ENCODE measurements at places on chromosomes 6 and 20.
A peak's percentile ranks its signal among the peaks of the same experiment; 100 is the strongest.

- no peak for DNase-seq
Observed at GRCh38 chr6:133644892-133645619, 243.9 kb upstream of the TCF21 start.

DNA sequence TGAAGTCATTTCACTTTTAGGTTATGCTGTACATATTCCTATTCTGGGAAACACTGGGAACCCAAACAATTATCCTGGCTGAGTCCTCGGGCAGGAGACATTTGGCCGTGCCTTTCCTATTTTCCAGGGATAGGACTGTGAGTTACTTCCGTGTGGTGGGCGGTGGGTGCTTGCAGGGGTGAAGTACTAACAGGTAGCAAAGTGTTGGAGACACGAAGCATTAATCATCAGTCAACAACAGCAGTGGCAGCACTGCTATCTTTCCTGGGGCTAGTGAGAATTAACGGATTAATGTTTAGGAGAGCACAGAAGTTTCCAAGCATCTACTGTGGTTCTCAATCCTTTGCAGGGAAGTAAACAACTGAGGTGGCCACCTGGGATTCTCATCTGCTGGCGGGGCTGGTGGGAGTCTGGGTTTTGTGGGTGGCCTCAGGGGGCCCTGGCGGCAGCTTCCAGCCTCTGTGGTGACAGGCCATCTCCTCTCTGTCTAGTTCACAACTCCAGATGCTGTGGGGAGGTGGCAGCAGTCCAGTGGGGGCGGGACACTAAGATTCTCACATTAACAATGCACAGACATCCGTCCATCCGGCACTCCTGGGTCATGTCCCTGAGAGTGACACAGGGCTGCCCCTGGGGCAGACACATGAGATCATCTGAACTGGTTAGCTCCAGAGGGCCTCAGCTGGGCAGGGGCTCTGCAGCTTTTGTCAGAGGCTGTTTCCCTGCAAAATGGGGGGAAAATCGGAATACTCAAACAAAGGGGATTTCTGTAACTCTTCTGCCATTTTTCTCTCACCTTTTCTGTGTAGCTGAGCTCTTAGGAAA lies 90.9 kb downstream of the GJA10 start:
- peak; percentile 61 for DNase-seq

- no peak for DNase-seq
Observed at GRCh38 chr6:129653746-129654145, 56.2 kb downstream of the ARHGAP18 start.

DNA sequence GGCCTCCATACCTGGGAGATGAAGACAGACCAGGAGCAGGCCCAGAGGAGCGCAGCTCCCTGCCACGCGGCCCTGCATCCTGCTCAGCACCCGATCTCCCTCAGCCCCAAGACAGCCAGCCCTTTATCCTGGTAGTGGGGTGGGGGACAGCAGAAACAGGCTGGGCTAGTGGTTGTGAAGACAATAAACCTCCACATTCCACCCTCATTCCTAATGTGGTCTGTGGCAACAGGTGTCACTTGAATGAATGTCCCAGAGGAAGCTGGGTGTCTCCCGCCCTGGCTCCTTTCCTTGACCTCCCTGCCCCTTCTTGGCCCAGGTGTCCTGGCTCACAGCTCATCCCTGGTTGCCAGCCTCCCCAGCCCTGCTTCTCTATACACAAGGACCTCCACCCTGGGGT lies at the start of gene C6orf15:
Gene C6orf15, minus strand, starts transcription at position 98 of the 400 bp plus-strand sequence. Its CDS starts 20 bp downstream, at position 78.
- DNase-seq: no peak

DNA sequence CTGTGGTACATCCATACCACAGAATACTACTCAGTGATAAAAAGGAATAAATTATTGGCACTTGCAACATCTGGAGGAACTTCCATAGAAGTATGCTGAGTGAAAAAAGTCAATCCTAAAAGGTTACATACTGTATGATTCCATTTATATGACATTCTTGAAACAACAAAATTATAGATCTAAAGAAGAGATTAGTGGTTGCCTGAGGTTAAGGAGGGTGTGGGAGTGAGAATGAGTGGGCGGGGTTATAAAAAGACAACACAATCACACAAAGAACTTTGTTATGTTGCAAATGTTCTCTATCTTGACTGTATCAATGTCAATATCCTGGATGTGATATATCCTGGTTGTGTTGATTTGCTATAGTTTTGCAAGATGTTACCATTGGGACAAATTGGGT lies 21.2 kb downstream of the SNRPB start:
- DNase-seq: no peak

GRCh38 chr6:37429352-37429750 lies 3.7 kb upstream of the CMTR1 start:
- no peak for DNase-seq

GRCh38 chr20:61762167-61762710 lies 303.4 kb downstream of the TAF4 start:
- no peak for DNase-seq

GRCh38 chr6:27468334-27468733 lies 4.6 kb downstream of the ZNF184 start:
- DNase-seq: no peak

GRCh38 chr6:18363746-18364145 lies 23.4 kb upstream of the RNF144B start:
- DNase-seq: no peak

DNA sequence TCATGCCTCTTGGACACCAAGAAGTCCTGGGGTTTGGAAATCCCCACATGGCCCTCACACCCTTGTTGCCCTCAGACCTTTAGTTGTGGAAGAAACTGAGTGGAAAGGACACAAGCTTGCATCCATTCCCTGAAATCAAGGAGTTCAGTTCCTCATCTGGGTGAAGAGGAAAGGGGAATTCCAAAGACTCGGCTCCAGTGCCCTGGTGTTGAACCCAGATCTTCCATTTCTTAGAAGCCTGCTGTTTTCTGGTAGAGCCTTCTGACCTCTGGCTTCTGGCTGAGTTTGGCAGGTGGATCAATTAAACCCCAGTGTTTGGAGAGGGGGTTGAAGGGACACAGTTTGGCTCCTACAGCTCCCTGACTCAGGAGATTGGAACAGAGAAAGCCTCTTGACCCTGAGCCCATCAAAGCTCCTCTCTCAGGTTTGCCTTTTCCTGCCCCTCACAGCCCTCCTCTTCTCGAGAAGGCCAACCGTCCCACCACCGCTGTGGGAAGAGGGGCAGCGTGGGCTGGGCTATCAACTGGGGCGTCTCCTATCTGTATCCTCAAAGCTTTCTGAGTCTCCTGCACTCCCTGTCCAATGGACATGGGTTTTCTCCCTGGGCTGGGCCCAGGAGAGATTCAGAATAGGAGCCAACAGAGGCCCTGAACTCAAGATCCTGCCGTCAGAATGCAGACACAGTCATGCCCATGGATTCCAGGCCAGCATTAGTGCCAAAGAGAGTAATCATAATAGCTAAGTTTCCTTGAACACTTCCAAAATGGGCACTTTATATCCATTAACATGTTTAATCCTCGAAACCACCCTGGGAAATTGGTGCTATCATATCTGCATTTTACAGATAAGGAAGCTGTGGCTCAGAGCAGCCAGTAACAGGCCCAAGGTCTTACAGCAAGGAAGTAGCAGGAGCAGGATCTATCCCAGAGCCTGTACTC lies 146.2 kb downstream of the VEGFA start:
- DNase-seq: no peak

DNA sequence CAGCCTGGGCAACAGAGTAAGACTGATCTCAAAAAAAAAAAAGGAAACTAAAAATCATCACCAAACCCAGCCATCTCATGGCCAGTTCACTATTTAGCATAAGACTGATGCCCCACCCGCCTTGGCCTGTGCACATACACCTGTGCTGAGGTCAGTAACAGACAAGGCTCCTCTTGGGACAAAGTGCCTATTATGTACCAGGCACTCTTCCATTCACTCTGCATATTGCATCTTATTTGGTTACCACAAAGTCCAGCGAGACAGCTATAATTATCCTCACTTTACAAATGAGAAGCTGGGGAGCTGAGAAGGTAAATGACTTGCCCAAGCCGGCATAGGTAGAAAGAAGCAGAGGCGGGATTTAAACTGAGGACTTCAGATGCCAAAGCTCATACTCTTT lies 3.8 kb downstream of the PTPRT start:
- no peak for DNase-seq

- no peak for DNase-seq
Observed at GRCh38 chr20:46852313-46852712, 42.3 kb upstream of the EYA2 start.

DNA sequence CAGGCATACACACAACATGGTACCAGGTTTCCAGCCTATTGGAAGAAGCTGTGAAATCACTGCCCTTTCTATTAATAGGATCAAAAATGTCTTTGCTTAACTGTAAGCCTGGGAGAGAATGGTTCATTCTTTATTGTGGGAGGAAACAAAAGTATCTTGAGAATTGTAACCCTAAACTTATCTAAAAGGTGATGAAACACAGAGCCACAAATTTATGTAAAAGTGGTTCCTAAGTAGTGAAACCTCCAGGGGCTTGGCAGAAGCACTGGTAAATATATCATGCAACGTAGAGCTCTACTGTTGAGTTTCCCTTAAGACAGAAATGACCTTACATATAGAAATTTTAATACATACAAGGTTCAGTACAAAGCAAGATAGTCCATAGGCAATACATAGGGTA lies 17.2 kb upstream of the NOX3 start:
- DNase-seq: no peak

DNA sequence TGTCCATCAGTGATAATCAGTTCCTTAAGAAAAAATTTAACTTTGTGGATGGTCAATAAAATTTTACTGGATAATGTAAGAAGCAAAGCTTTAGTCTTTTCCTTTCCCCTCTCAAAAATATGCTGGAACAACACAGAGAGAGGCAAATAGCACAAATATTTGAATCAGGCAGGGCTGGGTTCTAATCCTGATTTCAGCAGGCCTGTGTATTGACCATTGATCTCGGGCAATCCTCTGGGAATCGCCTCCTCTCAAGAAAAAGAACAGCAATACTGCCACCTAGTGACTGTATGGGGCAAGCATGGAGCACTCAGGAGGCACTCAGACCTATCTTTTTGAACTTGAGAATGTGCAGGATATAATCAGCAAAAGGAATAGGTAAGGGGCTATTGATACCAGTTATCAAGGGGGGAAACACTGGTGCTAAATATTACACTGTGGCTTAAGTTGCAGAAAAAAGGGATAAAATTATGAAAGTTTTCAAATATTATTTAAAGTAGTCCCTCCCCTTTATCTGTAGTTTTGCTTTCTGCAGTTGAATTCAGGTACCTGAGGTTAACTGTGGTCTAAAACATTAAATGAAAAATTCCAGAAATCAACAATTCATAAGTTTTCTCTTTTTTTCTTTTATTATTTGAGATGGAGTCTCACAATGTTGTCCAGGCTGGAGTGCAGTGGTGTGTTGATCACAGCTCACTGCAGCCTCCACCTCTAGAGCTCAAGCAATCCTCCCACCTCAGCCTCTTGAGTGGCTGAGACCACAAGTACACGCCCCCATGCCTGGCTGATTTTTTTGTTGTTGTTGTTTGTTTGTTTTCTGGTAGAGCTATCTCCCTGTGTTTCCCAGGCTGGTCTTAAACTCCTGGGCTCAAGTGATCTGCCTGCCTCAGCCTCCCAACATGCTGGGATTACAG lies 91.8 kb upstream of the NHSL1 start:
- DNase-seq: no peak

DNA sequence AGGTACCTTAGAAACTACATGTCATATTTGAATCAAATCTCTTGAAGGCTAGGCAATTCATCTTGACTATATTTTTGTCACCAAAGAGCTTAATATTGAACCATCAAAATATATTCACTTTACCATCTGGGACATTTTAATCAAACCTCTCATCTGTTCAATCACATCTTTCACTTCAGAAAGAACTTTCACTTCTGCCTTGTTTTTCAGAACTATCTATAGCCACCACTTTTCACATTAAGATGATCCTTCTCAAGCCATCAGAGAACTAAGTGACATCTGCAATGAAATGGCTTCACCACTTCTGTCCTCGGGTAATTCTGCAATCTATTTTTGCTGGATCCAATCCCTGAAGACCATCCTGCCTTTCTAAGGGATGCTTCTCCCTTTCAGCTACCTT lies 57.8 kb downstream of the OR2B2 start:
- no peak for DNase-seq

GRCh38 chr6:106693418-106693817 lies 64.0 kb downstream of the QRSL1 start:
- DNase-seq: no peak

GRCh38 chr6:3363296-3364025 lies 93.4 kb downstream of the SLC22A23 start:
- no peak for DNase-seq

GRCh38 chr6:108872575-108872974 lies 24.4 kb downstream of the ARMC2 start:
- DNase-seq: no peak

GRCh38 chr20:10648651-10649050 lies 25.1 kb downstream of the JAG1 start:
- DNase-seq: no peak

- DNase-seq: no peak
Observed at GRCh38 chr6:159969204-159969912, 476 bp downstream of the IGF2R start.

DNA sequence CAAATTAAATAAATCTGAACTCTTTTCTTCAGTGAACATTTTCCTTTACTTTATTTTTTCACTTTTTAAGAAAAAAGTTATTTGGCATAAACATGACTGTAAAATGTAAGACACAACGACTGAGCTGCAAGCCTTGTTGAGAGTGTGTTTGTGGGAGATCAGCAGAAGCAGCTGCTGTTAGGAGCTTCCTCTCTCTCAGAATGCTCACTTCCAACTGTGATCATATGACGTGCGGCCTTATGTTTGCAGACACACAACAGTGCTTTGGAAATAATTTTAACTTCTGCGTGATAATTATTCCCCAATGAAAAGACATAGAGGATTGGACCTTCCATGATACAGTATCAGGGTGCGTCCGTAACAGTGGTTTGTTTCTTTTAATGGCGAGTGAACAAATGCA lies 104.0 kb downstream of the ARHGAP18 start:
- no peak for DNase-seq

DNA sequence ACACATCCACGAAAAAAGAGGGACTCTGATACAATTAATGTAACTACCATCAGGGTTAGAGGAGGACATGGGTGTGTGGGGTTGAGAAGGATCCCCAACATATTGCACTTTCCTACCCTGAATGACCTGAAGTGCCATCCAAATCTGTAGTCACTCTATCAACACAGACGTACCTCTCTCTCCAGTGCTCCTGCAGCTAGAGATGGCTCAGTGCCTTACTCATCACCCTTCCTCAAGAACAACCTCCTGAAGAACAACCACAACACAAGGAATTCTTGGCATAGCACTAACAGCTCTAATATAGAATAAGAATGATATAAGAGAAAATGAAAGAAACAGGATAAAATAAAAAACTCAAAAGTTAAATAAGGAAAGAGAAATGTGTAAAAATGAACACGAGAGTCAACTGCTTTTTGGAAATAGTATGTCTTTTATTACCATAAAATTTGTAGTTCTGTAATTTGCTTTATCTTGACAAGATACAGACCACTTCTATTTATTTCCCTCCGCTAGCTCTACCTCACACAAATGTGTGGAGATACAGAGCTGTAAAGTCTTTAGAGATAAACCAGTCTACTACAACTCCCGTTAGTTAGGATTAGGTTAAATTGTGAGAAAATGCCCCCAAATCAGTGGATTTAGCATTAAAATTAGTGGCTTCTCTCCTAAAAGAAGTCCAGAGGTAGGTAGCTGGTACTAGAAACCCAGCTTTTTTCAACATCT lies 63.9 kb downstream of the REV3L start:
- no peak for DNase-seq

Measured in occipital lobe (tissue), 3 donors.